ENCODE measurements at places on chromosomes 12 and 14.

- DNase-seq: no peak
Measured at GRCh38 chr12:57897286-57897974, 43.9 kb upstream of the ATP23 start.

- DNase-seq: no peak
Measured at GRCh38 chr14:26775765-26776563, 178.1 kb upstream of the NOVA1 start.

- peak; percentile 62 for DNase-seq
Measured at GRCh38 chr12:49866859-49867569, 24.1 kb upstream of the BCDIN3D start.

- no peak for DNase-seq
Measured at GRCh38 chr12:109875572-109876131, 4.7 kb downstream of the GLTP start.

DNA sequence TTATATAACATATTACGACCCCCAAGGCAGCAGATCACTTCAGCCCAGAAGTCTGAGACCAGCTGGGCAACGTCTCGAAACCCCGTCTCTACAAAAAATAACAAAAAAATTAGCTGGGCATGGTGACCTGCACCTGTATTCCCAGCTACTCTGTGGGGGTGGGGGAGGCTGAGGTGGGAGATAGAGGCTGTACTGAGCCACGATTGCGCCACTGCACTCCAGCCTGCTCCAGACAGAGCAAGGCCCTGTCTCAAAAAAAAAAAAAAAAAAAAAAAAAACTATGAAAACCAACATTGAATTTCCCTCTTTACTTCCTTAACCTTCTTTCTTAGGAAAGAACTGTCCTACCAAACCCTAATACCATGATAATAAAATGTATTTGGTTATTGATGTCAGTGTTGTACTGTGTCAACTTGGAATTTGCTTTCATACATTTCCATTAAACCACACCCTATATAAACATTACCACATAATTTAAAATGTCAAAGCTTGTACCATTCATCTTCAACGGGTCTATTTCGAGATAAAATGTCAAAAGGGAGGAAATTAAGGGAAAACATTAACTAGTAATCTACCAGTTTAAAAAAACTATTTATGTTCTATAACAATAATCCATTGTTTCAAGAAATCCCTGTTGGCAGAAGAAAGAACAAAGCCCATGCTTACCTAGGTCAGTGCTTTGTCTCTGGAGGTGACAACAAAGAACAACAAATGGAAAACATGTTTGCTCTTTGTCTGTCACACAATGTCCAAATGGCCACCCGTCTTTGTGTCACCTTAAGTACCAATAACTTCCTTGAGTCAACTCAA is 17.4 kb downstream of the GALNT4 start:
- no peak for DNase-seq

DNA sequence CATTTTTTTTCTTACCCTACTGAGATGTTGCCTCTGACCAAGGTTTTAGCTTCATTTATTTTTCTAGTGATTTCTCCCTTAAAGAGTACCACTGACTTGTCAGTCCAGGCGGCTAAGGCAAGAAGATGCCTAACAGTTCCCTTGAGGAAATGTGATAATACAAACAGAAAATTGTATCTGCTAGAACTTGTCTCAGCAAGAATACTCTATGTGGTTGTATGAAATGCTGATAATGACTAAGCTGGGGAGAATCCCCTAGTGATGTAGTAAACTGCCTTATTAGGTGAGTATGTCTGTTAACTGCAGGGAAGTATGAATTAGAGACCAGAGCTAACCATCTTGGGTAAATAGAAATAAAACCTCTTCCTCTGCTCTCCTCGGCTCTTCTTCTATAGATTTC is 6.7 kb downstream of the C12orf54 start:
- no peak for DNase-seq

DNA sequence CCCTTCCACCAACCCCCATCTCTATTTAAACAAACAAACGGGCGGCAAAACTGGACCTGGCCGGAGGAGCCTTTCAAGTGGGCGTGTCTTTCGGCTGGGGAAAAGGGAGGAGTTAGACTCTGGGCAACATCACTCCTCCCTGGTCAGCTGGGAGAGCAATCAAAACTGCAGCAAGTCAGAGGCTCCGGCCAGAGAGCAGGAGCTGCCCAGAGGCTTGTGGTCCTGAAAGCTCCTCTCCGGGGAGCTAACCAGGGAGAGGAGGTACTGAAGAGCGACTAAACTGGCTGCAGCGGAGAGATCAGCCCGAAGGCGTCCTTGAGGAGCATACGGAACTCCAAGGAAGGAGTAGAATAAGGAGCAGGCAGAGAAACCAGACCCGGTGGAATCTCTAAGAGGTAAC is at the start of gene NEUROD4:
NEUROD4 (plus strand) TSS at position 191 of the 400 bp plus-strand sequence. CDS start 6,466 bp downstream, outside the sequence.
- DNase-seq: no peak

- no peak for DNase-seq
Measured at GRCh38 chr14:95690815-95691214, 4.6 kb downstream of the TCL1B start.

DNA sequence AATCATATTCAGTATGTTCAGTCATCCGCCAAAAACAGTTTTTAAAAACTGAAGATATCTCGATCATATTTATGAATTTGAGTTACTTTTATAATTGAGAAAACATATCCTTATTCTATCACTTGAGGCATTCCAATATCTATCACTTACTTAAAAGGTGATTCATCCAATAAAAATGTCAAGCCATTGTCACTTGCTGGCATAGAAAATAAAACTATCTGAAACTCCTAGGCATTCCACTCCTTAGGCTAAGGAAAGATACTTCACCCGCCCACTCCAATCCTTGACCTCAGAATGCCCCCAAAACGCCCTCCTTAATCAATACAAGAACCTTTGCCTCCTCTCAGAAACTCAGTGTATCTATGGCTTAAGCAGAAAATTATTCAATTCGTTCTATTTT is 51.3 kb upstream of the AMIGO2 start:
- DNase-seq: no peak

DNA sequence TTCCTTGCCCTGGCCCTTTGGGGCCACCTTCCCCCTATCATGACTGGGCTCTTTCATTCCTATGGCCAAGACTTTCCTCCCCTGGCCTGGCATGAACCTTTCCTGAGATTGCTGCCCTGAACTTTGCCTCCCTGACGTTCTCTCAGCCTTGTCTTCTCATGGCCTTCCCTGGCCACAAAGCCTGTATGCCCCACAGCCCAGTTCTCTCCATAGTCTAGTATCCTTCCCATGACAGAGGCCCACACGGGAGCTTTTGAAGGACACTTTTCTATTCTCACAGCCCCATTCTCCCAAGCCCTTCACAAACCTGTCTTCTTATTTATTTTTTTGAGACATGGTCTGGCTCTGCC is 4.5 kb upstream of the RNU7-1 start:
- DNase-seq: no peak

GRCh38 chr14:36659822-36660735 is 1.6 kb upstream of the PAX9 start:
- DNase-seq: no peak

GRCh38 chr12:122866950-122867607 is 28.8 kb downstream of the VPS37B start:
- no peak for DNase-seq

GRCh38 chr12:132426349-132427173 is 63.4 kb upstream of the FBRSL1 start:
- DNase-seq: no peak

DNA sequence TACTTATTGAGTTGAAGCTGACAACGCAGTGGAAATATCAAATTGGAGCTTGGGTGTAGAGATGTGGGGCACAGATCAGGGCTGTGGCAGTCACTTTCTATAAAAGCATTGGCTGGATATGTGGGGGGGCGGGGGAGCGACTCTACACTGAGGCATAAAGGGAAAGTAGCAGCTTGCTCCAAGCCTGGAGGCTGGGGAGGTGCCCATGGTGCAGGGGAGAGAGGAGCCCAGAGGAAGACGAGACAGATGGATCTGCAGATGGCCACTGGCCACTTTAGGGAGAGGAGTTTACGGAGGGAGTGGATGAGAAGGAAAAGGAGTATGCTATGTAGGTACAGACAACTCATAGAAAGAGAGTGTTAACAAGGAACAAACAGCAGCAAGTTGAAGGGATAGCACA is 13.5 kb upstream of the NGB start:
- no peak for DNase-seq

- no peak for DNase-seq
Measured at GRCh38 chr14:38186216-38186615, 21.5 kb upstream of the SSTR1 start.

- peak; percentile 51 for DNase-seq
Measured at GRCh38 chr14:64504310-64504896, at the start of gene ZBTB1. ZBTB1 (plus strand) TSS chr14:64504770; CDS start chr14:64521505, 16,735 bp downstream.

GRCh38 chr12:10235761-10236631 is 23.3 kb downstream of the GABARAPL1 start:
- DNase-seq: no peak

GRCh38 chr12:6494968-6495367 is 1.1 kb downstream of the NCAPD2 start:
- no peak for DNase-seq

- DNase-seq: no peak
Measured at GRCh38 chr14:74954232-74954946, 1.0 kb downstream of the PGF start.

GRCh38 chr12:93541578-93542225 is 30.8 kb upstream of the SOCS2 start:
- DNase-seq: no peak

DNA sequence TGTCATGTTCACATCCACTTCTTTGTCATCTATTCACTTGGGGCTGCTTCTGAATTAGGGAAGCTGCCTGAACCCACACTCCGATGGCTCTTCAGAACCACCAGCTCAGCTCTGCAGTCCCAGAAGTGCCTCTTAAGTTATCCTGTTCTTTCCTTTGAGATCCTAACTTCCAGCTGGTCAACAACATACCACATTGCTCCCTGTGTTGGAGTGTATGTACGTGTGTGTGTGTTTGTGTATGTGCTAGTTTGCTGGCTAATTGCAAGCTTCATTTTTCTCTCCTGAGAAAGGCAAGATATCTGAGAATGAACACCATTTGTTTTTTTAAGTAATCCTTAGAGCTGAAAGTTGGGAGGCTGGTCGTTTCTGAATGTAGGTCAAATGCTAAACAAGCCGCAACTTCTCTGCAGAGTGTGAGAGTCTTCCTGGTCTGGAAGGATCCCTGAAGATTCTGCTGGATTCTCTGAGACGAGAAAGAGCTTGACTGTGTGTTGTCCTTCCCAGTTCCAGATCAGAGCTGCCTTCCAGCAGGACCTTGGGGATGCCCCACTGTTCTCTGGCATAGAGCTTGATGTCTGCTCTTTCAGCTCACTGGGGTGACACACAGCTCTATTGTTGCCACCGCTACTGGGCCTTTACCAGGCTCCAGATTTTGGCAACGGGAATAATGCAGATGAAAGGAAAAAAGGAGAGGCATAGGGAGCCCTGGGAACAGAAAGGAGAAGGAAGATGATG is 839 bp downstream of the GSG1 start:
- no peak for DNase-seq

DNA sequence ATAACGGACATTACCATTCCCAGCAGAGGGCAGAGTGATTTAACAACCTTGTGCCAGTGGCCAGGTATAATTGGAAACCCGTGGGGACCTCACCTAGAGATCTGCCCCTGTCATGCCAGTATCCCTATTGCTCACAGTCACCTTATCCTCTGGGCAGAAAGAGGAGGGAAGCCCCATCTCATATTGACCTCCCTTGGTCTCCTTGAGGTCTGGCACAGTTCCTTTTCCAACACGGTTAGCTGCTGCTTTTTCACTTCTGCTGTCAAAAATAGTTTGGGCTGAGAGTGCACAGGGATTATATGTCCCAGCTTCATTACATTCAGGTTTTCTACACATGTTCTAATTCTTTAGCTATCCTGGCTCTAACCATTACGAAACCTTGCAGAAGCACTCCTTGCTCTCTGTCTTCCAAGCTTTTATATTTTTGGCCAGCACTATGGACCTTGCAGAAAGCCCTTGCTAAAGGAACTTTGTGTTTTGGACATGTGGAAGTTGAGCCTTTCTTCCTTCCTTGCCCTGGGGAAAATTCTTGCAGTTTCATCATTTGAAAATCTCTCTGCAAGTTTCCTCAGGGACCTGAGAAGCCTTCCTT is 111.7 kb upstream of the MIS18BP1 start:
- DNase-seq: no peak

DNA sequence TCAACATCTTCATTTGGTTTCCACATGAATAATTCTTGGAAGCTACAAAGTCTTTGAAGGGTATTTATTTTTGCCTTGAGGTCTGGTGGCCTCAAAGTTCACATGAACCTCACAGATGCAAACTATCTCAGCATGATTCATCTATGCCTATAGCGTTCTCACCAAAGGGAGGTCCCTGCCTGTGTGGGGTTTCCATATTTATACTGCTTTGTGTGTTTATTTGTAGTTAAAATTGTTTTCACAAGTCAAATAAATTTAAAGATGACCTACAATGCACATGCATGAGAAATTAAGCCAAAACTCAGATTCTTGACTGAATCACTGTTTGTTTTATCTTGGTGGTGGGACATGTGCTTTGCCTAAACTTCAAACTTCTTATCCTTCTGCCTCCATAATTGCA is 176.7 kb downstream of the PPM1H start:
- no peak for DNase-seq

- DNase-seq: no peak
Measured at GRCh38 chr12:16359512-16360491, 12.4 kb downstream of the MGST1 start.

DNA sequence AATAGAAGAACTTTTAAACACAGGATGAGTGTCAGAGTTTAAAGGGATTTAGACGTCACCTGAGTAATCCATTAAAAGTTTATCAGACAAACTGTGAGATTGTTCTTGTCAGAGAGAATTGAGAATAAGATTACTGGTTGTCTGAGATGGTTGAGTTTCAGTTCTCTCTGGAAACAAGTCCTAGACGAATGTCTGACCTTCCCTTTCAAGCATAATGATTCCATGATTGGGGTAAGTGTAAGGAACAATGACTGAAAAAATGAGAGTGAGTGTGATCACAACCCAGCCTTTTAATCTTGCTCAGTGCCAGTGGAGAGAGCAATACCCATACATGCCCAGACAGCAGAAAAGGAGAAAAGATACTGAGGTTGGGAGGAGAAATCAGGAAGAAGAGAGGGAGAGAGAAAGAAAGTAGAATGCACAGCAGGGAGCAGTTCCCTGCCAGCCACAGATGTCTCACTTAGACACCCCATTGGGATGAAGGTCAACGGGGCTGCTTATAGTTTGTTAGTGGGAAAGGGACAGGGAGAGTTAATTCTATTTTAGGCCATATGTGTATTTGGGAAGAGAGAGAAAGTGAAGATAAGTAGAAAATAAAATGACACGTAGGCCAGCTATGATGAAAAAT is 4.3 kb downstream of the GRIP1 start:
- DNase-seq: no peak

DNA sequence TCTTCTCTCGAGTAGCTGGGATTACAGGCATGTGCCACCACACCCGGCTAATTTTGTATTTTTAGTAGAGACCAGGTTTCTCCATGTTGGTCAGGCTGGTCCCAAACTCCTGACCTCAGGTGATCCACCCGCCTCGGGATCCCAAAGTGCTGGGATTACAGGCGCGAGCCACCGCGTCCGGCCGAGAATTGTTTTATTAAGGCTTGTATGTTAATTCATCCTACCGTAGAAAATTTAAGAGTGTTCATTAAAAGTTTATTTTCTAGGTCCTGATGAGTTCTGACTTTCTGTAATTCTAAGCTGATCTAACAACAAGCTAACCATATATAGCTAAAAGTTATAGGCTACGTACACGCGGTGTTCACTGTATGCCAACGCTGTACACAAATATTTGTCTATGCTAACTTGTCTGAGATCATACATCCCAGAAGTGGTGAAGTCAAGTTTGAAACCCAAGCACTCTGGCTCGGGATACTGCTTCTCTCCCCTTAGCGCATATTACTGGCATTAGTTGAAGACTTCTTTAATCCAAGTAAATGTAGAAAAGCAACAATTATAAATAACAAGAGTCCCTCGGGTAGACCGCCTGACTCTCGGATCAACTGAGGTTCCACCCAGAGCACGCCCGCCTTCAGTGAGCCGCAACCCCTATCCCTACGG is 570 bp upstream of the MRPS35 start:
- no peak for DNase-seq

Measured in stimulated activated CD4-positive, alpha-beta T cell treated with anti-CD3 and anti-CD28 coated beads, Interleukin-1b, Interleukin-23, amount 100 ng/mL, for 1 hour (primary cell).